ENCODE measurements at places on chromosomes 16 and 17. TPM values are rescaled to one million over a fixed set of nuclear protein-coding genes. Genes with fewer than 3 reads are reported as not detected.

The SOX9 gene
- 24.0 TPM for total RNA-seq

The NIP7 gene
- total RNA-seq = 10.6 TPM

The ACE gene
- 11.6 TPM for total RNA-seq

The ELMO3 gene
- total RNA-seq = 0.92 TPM

The ITGB4 gene
- total RNA-seq = 5.7 TPM

The RPAIN gene
- total RNA-seq = 30.0 TPM

GRCh38 chr17:181245-182049 is at the start of gene DOC2B:
TSS of gene DOC2B (minus strand) at chr17:181650. CDS start at chr17:181479, 171 bp downstream.
- peak; percentile 81 for DNase-seq

DNA sequence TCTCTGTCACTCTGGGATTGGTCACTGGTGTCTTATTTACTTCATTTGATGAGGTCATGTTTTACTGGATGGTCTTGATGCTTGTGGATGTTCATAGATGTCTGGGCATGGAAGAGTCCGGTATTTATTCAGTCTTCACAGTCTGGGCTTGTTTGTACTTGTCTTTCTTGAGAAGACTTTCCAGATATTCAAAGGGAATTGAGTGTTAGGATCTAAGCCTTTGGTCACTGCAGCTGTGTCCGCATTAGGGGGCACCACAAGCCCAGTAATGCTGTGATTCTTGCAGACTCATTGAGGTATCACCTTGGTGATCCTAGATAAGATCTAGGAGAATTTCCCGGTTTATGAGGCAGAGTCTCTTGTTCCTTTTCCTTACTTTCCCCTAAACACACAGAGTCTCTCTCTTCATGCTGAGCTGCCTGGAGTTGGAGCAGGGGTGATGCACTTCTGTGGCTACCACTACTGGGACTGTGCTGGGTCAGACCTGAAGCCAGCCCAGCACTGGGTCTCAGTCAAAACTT is 214.7 kb downstream of the SPECC1 start:
- no peak for DNase-seq

- DNase-seq = no peak
Measured at GRCh38 chr17:63764716-63765115, 8.7 kb downstream of the CCDC47 start.

DNA sequence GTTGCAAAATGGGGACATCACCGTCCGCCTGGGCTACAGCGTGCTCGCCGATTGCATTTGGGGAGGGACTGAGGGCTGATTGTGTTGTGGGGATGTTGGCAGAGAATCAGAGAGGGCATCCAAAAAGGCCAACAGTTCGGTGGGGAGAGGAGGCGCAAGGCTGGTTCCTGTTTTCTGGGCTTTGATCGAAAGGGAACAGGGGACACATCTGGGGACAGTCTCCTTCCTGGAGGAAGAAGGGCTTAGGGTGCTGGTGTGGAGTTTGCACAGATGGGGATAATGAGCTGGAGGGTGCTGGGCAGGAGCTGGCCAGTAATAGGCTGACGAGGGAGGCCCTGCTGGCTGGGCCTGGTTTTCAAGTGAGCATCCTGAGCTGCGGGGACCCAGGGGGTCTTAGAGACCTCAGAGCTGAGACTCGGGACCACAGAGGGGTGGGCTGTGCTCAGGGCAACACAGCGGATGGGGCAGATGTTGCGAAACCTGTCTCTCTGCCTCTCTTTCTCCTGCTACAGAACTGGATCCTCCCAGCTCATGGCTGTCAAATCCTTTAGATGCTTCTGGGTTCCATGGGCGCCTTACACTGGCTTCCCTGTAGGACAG is 288.7 kb downstream of the SEC14L1 start:
- DNase-seq = peak; percentile 74

GRCh38 chr17:499951-500461 is 147.4 kb upstream of the RPH3AL start:
- DNase-seq = peak; percentile 84

DNA sequence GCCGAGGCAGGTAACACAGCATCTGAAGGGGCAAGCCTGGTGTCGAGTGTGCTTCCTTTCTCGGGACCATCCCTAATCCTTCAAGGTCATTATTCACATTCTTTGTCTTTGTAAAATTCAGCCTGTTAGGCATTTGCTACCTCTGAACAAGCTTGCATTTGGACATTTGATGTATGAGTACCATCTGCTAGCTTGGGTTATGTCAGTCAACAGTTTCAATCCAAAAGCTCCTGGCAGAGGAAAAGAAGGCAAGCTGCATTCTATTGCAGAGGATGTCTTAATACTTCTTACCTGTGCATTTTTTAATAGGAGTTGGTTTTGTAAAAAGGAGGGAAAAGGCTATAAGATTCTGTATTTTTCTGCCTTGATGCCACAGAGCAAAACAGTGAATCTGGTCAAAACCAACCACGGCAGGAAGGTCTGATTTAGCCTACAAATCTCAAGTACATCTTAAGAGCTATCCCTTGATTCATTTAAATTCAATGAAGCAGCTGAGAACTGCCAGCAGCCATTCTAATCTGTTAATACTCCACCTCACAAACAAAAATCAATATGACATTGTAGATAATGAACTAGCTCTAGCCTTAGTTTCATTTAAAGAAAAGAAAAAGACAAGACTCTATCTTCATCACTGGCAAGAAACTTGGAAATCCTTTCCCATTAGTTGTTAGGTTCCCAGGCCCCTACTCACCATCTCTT is 39.0 kb downstream of the TEX2 start:
- DNase-seq = no peak

- no peak for DNase-seq
Measured at GRCh38 chr17:49341356-49341755, 20.7 kb downstream of the ZNF652 start.

GRCh38 chr16:53948734-53949430 is 244.9 kb downstream of the FTO start:
- DNase-seq = no peak

Measured in cardiac septum (tissue), 1 donor.